Vagina (tissue), 2 donors: ENCODE measurements at places on chromosomes 4 and X.

DNA sequence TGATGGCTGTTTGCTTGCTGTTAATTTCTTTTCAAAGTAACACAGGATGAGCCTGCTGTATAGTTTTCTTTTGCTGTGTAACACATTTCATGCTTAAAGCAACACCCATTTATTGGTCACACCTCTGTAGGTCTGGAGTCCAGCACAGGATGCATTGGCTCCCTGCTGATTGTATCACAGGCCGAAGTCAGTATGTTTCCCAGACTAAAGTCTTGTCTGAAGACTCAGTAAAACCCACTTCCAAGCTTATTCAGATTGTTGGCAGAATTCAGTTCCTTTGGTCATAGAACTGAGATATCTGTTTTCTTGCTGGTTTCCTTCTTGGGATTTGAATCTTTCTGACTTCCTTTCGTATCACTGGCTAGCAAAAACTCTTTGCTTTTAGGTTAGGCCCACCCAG, 54.3 kb downstream of the LRP2BP start:
- no peak for DNase-seq

GRCh38 chrX:45506149-45506730, 305.6 kb upstream of the DIPK2B start:
- no peak for DNase-seq

DNA sequence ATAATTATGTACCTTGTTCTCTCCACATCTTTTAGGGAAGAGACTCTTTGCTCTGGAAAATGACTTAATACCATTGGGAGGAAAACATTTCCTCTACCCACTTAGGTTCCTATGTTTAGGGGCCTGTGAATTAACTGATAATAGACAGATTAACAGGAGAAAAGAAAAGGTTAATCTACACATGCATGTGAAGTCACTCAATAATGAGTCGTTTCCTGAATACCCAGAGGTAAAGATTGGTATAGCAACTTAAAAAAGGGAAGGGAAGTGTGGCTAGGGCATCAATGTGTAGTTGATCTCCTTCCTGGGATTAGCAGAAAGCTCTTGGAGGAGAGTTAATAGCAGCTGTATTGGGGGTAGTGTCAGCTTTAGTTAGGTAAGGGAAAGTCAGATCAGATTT, 419.5 kb upstream of the ATOH1 start:
- DNase-seq: no peak

GRCh38 chr4:135353008-135353407, 1151.4 kb upstream of the PABPC4L start:
- no peak for DNase-seq

- no peak for DNase-seq
Observed at GRCh38 chrX:133674726-133675470, 259.6 kb upstream of the GPC4 start.

DNA sequence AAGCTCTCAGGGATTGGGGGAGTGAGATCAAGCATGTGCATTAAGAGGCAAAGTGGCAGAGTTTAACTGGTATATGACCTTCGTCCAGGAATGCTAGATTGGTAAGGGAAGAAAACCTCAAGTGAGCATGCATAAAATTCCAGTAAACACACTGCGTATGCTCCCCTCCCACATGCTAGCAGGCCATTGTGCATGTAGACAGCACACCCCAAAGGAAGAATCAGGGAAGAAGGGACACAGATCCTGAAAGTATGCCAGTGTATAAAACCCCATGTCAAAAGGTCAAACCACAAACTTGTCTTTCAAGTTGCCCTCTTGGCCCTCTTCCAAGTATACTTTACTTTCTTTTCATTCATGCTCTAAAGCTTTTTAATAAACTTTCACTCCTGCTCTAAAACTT, 405.2 kb upstream of the CNKSR2 start:
- DNase-seq: no peak

- DNase-seq: no peak
Observed at GRCh38 chr4:94329933-94330332, 12.7 kb downstream of the HPGDS start.

DNA sequence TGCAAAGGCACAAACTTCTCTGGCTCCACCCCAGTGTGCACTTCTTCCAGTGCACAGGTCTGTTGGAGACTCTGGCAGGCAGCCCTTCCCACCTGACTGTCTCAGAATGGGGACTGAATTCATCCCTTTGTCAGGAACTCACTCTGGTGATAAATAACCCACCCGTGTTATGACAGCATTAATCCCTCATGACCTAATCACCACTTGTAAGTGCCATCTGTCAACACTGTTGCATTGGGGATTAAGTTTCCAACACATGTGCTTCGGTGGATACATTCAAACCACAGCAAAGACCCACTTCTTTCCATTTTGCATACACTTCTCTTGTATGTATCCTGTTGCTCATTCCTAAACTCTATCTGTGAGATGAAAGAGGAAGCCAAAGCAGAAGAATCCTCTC, 1002.9 kb upstream of the IGFBP7 start:
- DNase-seq: no peak

DNA sequence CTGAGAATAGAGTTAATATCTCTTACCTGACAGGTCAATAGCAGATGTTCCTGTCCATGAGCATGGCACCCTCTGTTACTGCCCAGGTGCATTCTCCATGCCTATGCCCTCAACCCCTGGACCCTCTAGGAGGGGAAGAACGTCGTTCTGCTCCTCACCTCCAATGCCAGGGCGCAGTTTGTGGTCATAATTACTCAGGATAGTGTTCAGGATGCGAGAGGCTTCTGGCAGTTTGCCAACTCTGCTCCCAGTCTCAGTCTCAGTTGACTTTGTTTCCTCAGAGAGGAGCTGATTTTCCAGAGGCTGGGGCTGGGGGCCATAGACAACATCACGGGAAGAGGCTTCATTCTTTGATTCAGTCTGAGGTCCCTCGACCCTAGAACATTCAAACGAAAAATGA, 4.4 kb downstream of the GABRE start:
- no peak for DNase-seq

DNA sequence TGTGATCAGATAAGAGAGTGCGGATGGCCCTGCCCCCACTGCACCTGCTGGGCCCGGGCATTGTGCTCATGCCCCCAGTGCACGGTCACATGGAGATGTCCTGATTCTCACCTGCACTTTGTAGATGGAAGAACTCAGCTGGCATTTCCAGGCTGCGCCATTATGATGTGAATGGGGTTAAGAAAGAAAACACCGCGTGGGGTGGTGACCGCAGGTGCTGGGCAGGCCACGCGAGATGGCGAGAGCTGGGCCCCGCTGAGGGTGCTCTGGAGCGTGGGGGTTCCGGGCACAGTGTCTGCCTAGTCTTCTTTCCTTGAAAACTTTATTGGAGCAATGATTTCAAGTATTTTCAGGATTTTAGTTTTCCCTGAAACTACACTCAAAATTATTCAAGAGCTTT, 17.8 kb upstream of the HGFAC start:
- DNase-seq: no peak

DNA sequence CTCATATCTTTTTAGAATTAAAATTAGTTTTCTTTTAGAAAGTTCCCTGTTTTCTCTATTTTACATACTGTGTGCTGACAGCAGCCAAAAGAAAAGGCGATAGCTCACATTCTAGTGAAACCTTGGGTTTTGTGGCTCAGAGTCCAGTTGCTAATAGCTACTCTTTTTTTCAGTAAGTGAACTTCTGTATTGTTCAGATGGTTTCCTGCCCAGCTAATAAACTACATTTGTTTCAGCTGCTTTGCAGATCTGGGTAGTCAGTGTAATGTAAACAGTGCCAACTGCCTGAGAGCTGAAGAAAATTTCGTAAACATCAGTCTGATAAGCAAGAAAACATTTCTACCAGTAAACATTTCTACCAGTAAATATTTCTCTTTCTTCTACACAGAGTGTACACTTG, 370.2 kb downstream of the GRIA2 start:
- no peak for DNase-seq

- DNase-seq: no peak
Observed at GRCh38 chr4:56330691-56331090, 56.6 kb downstream of the AASDH start.

DNA sequence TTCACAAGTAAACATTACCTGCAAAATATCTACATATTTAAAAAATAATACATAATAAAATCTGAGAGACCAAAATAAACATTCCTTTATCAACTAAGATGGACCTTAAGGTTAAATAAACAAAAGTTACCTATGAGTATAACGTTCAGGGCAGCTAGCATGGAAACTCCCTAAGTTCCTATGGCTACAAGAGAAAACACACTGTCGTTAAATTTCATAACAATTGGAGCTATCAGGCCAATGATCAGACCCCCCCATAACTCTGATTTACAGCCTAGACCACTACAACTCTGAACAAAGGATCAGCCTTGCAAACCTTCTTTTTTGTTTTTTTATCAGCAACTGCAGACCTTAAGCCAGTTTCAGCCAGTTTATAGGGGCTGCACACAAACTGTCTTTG, 1418.4 kb downstream of the PCDH18 start:
- DNase-seq: no peak

DNA sequence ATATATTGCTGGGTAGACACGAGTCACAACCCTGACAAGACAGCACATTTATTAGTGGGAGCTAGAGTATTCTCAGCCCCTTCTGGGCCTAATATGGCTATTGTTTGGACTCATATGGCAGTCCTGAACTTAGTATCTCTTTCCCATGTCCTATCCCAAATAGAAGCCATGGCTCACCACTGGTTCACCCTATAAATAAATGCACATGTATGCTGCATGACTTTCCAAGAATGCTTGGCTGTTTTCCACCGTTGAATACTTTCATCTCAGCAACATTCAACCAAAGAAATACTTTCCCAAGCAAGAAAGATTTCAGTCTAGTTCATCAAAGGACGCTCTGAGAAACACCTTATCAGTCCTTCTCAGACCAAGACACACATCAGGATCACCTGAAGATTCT, 36.7 kb downstream of the SMPX start:
- no peak for DNase-seq

GRCh38 chr4:99457270-99457669, 22.1 kb upstream of the ADH7 start:
- DNase-seq: no peak

GRCh38 chr4:2928242-2929176, 34.7 kb downstream of the NOP14 start:
- DNase-seq: no peak

- no peak for DNase-seq
Observed at GRCh38 chr4:79315891-79316290, 10.0 kb downstream of the NAA11 start.

DNA sequence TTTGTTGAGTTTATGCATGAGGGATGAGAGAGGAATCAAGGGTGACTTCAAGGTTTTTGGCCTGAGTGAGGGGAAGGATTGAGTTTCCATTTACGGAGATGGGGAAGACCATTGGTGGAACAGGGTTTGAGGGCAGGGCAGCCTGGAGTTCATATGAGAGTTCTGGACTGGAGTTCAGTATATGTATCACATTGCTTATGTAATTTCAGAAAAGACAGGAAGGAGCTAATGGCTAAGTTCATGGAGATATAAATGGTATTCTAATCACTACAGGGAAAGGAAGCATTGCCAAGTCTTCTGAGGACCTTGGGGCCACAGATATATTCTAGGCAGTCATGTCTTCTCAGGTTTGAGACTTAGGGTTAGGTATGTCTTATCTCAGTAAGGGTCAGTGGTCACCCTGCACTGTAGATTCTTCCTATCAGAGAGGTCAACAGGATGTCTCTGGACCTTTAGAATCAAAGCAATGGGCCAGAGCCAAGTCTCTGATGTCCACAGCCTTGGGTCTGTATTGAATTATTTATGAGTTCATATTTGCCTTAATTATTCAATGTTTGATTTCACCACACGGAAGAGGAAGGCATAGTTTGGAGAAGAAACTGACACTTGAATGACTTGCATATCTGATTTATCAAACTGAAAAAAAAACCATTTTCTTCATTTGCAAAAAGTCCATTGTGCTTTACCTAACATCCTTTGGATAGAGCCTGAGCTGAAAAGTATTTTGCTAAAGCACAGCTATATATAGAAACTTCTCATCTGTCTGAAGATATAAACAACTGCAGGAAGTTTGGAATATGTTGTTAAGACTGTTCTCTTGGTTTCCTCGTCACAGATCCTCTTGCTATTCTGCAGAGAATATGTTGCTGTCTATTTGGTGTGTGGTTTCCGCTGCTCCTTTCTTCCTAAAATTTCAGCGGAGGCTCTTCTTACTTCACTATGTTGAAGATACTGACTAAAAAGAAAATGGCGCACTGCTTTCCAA, 139.5 kb downstream of the PDGFRA start:
- DNase-seq: no peak

- DNase-seq: no peak
Observed at GRCh38 chr4:14809203-14809602, 193.1 kb upstream of the CPEB2 start.

- no peak for DNase-seq
Observed at GRCh38 chr4:48899432-48899749, 7.2 kb downstream of the OCIAD2 start.

- no peak for DNase-seq
Observed at GRCh38 chrX:45232139-45232538, 31.5 kb upstream of the DIPK2B start.

DNA sequence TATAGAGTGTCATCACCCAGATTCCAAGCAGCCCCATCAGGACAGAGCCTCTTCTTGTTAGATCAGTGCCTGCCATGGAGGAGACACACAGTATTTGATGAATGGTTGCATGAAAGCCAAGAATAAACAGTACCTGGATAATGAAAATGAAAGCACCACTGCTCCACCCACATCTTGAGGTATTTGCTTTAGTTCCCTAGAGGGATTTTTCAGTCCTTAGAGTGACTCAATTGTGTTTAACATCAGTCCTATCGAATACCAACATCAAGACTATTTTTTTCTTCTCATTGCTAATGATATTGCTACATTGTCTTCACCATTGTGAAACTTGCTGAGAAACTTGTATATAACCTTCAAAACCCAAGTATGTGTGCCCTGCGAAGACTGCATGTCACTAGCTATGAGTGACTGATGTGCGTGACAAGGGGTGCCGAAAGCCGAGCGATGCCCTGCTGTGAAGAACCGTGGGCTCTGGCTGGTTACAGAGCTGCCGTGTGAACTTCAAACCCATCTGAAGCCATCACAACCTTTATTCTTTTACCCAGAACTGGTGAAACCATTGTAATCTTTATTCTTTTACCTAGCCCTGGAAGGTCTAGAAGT, 211.3 kb upstream of the FAT1 start:
- no peak for DNase-seq

DNA sequence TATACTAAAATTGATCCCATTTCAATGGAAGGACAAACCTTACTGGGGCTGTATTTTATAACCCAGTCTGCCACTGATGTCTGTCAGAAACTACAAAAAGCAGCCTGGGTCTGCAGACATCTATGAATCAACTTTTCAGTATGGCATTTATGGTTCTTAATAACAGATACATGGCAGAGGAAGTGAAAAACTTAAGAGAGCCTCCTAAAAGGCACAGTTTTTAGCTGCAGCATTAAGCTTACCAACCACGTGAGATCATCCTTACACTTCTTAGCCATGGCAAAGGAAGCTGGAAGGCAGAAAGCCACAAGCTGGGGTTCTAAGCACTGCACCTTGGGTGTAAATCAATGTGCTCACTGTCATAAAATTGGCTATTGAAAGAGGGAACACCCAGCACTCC, 16.6 kb upstream of the UGT2B17 start:
- no peak for DNase-seq

DNA sequence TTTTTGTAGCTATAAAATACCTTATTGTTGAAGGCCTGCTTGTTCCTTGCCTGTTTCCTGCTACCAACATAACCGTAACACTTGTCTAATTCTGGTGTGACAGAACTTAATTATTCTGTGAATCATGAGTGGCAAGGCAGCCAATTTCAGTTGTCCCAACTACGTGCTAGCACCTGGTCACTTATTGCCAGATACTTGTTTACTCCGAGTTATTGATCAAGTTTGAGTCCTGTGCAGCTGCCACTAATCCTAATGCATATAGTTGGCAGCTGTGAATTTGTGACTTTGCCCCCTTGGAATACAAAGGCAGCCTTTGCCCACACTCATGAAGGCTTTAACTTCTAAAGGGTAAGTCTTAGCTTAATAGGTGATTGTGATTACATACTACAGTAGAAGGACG, 7.8 kb upstream of the RNF128 start:
- DNase-seq: no peak
